MV-4-11 (cell line): ENCODE measurements at places on chromosomes 5 and 9.

DNA sequence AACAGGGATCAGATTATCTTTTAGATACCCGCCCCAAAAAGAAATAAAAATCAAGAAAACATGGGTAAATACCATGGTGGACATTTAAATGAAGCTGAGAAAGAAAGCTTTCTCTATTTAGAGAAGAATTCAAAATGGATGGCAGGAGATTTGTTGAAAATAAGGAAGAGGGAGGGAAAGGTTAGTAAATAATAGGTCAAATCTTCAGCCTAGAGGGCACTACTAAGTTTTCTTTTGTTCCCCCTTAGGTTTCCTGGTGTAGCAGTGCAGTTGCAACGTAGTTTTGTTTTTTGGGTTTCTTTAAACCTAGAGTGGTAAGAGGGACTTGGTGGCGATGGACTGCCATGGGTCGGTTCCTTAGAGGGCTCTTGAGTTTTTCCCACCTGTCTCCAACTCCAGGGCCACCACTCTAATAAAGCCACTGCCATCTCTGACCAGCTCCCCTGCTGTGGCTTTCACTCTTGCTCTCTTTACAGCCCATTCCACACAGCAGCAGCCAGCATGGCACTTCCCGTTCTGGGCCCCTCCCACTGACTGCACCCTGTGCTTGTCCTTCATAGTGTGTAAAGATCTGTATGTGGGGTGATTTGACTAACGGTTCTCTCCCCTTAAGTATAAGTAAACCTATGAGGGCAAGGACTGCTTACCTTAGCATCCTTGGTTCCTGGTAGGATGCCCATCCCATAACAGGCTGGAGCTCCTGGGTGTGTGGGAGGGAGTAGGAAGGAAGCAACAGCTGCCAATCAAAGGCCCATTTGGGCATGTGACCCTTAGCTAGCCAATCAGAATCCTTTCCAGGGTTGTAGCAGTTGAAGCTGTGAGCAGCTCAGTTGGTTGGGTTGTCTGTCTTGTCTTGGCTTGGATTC is 118.3 kb downstream of the SLC1A3 start:
- DNase-seq, result peak; percentile 95

- DNase-seq, result no peak
Observed at GRCh38 chr9:114483499-114483898, 21.8 kb downstream of the WHRN start.

DNA sequence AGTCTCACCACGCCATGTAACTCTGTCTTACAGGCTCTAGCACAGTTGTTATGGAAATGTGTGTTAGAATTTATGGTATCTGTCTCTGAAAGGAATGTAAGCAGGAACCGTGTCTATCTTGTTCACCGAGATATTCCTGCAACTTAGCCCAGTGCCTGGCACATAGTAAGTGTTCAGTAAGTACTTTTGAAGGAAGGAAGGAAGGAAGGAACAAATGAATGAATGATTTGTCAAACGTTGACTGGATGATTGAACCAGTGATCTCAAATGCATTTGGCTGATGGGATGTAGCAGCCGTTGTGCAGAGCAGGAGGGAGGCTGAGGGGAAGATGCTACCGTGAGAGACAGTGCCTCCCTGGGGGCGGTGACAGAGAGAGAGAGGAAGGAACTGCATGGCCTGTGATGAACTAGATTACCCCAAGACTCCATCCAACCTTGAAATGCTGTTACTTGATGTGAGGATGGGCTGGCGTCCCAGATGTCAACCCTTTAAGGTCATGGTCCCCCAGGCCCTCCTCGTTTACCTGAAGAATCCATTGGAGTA is 47.5 kb upstream of the PPARGC1B start:
- no peak for DNase-seq

- DNase-seq, result no peak
Observed at GRCh38 chr9:71648453-71648852, 119.9 kb downstream of the CEMIP2 start.

DNA sequence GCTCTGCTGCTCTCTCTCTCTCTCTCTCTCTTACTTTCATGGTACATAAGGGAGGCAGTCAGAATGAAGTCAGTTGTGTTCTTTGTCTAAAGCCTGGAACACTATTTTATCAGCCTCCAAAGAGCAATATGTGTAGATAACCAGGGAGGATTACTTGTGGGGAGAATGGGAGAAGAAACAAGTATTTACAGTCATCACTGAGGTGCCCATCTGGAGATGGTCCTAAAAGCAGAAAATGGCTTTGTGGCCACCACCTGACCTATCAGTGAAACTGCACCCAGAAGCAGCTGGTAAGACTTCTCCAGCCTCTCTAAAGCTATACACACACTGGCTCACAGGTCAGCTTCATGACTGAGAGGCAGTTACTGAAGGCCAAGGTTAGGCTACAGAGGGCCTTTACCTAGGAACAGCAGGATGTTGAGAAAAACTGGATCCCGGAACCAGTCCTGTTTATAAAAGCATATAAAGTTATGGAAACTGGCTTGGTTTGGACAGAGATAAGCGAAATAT is 75.1 kb downstream of the MRPS27 start:
- DNase-seq, result peak; percentile 28

DNA sequence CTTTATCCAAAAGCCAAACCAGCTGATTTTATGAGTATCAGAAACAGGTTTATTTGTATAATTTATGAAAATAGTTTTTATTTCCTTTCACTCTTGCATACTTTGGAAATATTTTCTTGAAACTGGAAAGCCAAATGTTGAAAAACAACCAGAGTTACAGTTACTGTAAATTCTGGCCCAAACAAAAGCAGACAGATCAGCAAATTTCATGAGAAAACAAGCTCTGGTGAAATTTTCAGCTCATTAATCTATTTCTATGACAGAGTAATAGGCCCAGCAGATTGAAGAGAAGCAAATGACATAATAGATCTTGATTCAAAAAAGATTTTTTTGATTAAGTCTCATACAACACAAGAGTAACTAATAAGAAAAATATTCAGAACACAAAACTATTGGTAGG is 182.7 kb downstream of the ENC1 start:
- DNase-seq, result no peak

DNA sequence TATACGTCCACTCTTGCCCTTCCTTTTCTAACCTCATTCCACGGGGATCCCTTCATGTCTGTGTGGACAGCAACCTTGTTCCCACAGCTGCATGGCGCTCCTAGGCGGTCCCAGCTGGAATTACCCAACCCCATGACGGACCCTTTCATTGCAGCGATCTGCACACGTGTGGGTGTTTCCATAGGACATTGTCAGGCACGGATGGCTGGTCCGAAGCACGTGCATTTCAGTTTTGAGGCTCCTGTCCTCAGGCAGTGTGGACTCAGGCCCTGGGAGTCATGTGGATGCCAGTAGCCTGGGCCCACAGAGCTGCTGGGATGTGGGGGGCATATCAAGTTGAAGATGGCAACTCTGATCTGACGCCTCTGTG is 15.0 kb downstream of the CARD19 start:
- no peak for DNase-seq

- DNase-seq, result no peak
Observed at GRCh38 chr5:178306430-178307225, 74.0 kb upstream of the PHYKPL start.

DNA sequence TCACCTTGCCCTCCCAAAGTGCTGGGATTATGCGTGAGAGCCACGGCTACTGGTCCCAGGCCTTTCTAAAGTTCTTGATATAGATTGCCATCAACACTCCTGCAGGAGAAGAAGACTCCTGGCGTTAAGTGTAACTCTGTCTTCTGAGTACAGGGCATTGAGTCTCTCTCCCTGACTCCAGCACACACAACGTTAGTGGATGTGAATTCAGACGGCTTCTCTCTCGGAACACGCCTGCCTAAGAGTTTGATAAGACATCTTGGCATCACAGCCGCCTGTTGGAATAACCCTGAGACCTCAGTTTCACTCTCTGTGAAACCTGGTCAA is 27.5 kb upstream of the PPARGC1B start:
- DNase-seq, result no peak

DNA sequence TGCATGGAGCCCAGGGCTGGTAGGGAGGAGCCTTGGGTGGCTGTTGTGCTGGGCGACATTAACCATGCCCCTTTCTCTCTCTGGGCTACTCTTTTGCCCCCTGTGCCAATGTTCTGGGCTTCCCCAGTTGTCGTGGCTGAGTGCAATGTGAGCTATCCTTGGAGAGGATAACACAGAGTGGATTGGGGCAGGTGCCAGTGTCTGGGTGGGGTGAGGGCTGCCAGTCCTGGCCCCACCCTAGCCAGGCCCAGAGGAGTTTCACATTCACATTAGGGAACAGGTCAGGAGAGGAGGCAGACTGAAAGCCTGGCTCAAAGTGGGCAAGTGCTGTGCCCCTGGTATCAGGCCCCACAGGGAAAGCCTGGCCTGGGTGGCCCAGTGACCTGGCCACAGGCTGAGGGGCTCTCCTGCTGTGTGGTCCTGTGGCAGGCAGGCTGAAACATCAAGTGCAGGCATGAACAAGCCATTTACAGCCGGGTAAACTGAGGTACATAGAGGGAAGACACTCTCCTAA is 7.5 kb upstream of the NDST1 start:
- no peak for DNase-seq

DNA sequence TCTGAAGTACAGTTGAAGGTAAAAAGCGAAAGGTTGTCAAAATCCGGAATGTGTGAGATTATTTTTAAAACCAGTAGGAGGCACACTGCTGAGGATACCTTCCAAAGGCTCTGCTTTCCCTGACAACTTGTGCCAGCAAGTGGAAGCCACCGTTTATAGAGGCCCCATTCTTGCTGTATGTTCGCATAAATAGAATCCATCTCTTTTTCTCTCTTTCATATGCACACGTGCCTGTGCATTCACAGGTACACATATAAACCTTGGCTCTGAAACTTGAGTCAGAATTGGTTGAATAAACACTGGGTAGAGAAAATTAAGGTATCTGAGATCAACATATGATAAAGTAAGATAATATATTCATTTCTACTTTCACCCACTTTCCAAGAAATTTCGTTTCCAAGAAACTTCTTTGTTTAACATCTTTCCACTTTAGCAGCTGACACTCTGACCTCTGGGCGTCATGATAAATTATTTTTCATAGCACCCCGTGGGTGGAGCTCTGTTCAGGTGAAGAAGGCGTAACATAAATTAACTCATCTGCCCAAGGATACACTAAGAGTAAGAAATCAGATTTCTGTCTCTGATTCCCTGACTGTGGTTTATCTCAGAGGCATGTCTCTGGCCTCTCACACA is 63.7 kb upstream of the RICTOR start:
- no peak for DNase-seq

GRCh38 chr5:129440424-129440823 is 19.7 kb upstream of the ADAMTS19 start:
- no peak for DNase-seq

GRCh38 chr5:110510146-110510545 is 216.3 kb downstream of the TMEM232 start:
- DNase-seq, result no peak

- DNase-seq, result no peak
Observed at GRCh38 chr5:77993855-77994318, 217.7 kb upstream of the TBCA start.

DNA sequence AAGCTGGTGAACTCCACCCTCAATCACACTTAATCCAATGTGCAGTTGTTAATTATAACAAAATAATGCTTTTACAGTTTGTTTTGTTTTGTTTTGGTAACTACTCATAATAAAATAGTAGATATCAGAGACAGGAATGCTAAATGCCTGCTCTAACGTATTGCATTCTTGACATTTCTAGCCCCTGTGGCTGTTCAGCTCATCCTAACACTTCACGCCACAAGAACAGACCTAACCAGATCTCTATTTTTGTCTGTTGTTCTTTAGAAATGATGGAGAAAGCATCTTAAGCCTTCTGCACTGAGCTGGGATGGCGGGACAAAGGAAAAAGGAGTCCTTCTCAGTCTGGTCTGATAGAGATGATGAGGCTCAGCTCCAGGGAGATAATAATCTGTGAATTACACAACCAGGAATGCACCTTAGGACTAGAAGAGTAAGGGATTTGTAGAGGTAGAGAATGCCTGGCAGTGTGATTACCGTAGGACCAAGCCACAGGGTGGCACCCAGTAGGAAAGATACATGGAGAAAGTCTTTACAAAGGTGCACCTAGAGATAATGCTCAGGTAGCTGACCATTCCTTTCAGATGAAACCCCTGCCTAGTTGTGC is 628.8 kb downstream of the PDE4D start:
- DNase-seq, result no peak

DNA sequence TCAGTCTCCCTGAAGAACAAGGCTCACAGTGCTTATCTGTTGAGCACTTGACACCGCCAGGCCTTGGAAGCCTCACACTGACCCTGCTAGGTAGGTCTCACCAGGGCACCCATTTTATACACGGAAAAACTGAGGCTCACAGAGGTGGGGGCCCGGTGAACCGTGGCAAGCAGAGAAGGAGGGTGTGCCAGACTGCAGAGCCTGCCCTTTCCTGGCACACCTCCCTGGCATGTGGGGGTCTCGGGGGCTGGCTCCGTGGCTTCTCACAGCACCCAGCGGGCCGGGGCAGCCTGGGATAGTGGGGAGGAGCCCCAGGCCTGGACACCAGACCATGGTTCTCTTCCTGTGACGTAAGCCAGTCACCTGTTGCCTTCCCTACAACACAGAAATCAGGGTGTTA is 53.7 kb upstream of the IER5L start:
- DNase-seq, result no peak

DNA sequence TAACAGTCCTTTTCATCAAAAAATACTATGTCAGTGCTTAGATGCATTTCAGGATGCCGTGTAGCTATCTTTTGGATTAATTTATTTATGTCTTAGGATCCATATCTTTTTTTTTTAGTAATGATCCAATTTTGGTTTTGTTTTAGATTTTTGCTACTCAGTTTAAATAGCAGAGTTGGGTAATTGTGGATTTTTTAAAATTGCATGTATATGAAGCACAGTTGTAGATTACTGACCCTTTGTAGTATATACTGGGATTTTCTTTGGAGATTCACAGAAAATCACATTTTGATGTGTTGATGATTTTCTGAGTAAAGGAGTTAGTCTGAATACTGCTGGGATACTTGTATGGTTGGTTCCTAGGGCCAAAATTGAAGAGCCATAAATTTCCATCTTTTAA is 111.8 kb downstream of the NIPBL start:
- DNase-seq, result no peak

DNA sequence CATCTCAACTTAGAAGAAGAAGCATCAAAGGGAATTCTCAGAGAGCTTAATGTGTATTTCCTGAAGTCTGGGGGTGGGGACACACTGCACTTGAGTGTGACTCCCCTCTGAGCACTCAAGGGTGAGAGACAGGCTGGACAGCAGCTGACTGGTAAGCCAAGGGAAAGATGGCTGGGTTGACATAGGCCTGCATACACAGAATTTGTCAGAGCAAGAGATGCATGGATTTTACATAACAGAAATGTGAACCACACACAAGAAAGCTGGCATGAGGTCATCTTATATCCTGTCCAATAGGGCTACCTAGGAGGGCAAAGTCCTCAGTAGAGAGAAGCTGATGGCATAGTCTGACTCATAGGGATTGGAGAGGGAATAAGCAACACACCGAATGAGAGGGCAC is 114.3 kb upstream of the EPB41L4A start:
- DNase-seq, result no peak

GRCh38 chr5:95281226-95281625 is 3.7 kb downstream of the MCTP1 start:
- DNase-seq, result no peak

DNA sequence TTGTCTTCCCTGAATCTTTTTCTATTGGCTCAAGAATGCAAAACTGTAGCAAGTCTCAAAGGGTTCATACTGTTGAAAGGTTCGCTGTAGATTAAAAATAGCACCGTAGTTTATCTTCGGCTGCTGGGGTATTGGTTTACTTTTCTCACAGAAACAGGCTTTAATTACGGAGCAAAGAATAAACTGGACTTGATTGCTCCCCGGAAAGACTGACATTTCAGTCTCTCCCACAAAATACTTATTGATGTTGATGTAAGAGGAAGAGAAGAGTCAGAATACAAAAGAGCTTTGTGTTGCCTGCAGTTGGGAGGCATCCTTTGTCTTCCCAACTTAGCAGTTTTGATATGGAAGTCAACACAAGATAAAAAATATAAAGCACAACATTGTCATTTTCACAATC is 183.9 kb upstream of the DMAC1 start:
- no peak for DNase-seq
